ENCODE measurements at places on chromosomes 13 and 19. TPM values are rescaled to one million over a fixed set of nuclear protein-coding genes. Genes with fewer than 3 reads are reported as not detected.

- DNase-seq = no peak
Observed at GRCh38 chr13:23440821-23441618, 7.5 kb upstream of the SACS start.

Gene PALM
- 1.0 TPM for total RNA-seq

DNA sequence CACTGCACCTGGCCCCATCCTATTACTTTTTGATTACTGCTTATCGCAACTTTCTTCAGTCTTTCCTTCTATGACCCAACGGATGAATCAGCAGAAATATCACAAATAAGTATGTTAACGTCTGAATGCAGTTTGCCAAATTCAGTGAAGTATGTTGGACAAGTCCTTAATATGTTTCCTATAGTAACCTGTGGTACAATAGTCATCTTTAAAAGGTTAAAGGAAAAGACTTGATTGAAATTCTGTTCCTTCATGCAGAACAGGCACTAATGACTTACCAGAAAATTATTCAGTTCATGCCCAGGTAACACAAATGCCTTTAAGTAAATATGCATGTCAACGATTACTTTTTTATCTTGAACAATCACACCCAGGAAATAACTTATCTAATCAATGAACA lies 242.6 kb downstream of the KCTD12 start:
- no peak for DNase-seq

DNA sequence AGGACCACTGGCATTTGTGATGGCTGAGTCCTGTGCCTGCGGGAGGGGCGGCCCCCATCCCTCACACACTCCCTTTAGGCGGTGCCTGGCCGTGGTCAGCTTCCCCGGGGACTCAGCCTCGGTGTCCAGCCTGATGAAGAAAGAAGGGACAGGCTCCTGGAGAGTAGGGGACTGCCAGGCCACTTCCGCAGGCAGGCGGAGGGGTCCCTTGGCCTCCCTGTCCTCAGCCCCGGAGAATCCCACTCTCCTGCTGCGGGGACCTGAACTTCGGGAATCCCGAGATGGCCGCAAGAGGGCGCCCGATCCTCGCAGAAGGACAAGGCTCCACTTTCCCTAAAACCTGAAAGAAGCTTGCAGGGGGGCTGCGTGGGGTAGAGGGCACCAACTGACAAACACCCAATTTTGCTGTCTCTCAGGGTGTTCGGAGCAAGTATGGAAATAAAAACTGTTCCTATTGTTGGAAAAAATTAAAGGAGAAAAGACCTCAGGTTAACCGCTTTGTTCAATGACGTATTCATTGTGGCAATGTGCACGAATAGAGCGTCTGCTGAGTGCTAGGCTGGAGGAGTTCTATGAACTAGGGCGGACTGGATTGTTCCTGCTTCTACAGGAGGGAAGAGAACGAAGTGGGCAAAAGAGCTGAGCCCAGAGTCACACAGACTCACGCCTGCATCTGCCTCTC lies 297.3 kb downstream of the ZNF536 start:
- DNase-seq = peak; percentile 28

- DNase-seq = peak; percentile 59
Observed at GRCh38 chr19:3365836-3366752, at the start of gene NFIC. Gene NFIC (plus strand): TSS chr19:3366583. CDS start chr19:3366637, 54 bp downstream.

GRCh38 chr13:41601718-41602445 lies 144.5 kb downstream of the RGCC start:
- DNase-seq = no peak

DNA sequence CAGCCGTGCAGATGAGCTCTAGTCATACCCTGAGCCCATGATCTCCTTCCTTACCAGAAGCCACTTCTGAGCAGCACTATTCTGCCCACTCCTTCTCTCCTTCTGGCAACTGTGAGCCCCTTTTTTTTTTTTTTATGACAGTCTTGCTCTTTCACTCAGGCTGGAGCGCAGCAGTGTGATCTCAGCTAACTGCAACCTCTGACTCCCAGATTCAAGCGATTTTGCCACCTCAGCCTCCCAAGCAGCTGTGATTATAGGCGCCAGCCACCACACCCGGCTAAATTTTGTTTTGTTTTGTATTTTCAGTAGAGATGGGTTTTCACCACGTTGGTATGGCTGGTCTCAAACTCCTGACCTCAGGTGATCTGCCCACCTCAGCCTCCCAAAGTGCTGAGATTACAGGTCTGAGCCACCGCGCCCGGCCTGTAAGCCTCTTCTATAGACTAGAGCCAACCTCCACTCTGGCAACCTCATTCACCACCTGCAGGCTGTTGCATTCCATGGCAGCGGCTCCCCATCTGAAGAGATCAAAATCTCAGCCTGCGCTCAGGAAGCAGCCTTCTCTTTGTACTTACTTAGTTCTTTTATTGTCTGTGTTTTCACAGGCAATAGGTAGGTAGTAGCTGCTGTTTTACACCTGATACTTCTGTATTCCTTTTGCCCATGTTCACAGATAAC lies 34.8 kb upstream of the NDFIP2 start:
- DNase-seq = peak; percentile 40

Gene LILRB1
- 38.5 TPM for total RNA-seq

Gene ZIC2
- not detected for total RNA-seq

DNA sequence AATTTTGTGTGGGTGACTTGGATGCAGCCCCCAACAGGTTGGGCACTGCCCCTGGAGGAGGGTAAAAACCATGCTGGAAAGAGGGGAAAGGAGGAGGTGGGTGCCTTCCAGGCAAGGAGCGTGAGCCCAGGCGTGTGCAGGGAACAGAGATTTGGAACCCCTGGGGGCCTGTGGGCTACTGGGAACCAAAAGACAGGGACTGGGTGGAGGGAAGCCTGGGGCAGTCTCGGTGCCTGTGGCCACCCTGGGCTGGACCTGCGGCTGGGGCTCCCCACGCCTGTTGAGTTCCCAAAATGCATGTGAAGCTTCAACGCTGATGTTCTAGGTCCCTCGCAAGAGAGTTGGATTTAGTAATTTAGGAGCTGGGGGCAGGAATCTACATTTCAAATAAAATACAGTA lies 24.8 kb downstream of the GGACT start:
- no peak for DNase-seq

GRCh38 chr13:33194820-33195692 lies 90.5 kb downstream of the STARD13 start:
- DNase-seq = no peak

GRCh38 chr19:1762243-1763117 lies 9.2 kb downstream of the ONECUT3 start:
- no peak for DNase-seq

DNA sequence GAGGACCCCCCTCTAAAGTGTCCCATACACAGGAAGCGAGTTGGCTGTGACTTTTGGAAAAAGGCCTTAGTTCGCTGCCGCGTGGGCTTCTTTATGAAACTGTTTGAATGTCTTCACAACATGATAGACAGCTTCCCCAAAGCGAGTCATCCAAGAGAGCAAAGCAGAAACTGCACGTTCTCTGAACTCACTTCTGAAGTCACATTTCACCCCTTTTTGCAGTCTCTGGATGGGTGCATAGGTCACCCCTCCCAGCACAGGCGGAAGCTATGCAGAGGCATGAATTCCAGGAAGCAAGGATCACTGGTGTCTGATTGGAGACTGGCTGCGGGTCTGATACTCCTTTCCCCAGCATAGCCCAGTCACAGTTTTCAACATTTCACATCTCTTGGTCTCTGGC lies 10.6 kb downstream of the GPI start:
- DNase-seq = no peak

DNA sequence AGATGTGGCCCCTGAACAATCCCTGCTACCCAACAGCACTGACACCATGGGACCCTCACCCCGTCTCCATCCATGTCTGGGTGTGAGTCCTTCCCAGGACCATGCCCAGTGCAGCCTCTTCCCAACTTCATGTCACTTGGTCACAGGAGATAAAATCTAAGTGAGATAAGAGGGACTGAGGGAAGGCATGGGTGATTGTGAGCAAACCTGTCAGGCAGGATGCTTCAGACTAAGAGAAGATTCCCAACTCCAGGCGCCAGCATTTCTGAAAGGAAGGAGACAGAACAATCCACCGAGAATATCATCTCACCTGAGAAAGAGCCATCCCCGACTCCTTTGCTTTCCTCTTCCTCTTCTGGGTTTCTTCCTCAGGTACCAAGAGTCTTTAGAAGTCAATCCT lies 7.5 kb downstream of the ZNF320 start:
- no peak for DNase-seq

GRCh38 chr13:52158629-52159158 lies 703 bp downstream of the NEK3 start:
- no peak for DNase-seq

DNA sequence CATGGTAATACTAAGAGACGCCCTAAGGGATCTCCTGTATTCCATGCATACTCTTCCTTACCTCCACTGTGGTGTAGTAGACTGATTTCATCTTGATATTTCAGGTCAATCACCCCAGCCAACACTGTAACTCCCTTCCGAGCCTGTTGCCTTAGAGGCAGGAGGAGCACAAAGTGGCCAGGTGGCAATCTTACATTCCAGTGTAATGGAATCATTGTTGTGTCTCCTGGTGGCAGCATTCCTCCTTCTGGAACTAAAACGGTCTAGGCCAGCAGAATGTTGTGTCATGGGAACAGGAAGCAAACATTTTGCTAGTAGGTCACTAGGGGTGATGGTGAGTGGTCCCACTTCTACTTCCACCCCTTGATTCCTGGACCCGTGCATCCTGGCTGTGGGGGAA lies 405.7 kb upstream of the SLC10A2 start:
- DNase-seq = no peak

- no peak for DNase-seq
Observed at GRCh38 chr13:60369242-60369641, 27.8 kb upstream of the TDRD3 start.

Gene KLK12
- not detected for total RNA-seq

Gene OR7G2
- not detected for total RNA-seq

Data from natural killer cell (primary cell).